HS-27A (cell line): ENCODE measurements at places on chromosomes 6 and 20.

- no peak for DNase-seq
Measured at GRCh38 chr6:22966691-22967422, 397.5 kb downstream of the HDGFL1 start.

GRCh38 chr6:39821742-39822532 lies 29.8 kb downstream of the DAAM2 start:
- no peak for DNase-seq

DNA sequence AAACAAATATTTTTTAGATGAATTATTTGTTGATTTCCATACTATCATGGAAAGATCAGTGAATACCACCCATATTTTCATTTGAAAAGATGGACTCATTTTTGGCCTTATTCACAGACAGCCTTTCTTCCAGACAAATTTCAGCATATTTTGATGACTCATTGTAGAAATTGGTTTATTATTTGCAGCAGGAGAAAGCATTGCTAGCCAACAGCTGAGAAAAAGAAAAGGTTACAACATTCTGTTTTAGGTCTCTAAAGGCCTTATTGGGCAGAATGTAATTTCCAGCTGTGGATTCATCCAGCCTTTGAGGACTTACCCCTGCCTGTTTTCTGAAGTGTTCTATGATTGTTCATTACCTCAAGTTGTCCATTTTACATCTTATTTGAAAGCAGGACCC lies 201.9 kb downstream of the PLCB4 start:
- no peak for DNase-seq

DNA sequence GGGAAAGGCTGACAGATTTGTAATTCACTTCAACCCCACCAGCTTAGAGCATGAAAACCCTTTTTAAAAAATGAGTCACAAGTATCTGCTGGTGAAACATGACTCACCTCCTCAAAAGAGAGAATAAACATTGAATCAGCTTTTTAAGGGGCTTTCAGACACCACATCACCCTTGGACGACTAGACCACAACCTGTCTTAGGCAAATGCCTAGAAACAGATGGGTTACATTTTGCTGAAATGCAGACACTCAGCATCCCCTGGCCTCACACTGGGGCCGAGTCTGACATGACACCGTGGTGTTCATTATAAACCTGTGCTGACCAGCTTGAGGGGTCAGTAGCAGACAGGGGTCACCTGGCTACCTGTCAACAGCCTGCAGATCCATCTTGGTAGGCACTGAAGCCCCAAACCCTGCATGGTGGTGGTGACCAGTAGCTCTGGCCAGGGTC lies 175.3 kb upstream of the CST7 start:
- peak; percentile 52 for DNase-seq

GRCh38 chr6:146028252-146028795 lies 538 bp upstream of the GRM1 start:
- no peak for DNase-seq

- no peak for DNase-seq
Measured at GRCh38 chr6:88535306-88535705, 369.2 kb upstream of the CNR1 start.

DNA sequence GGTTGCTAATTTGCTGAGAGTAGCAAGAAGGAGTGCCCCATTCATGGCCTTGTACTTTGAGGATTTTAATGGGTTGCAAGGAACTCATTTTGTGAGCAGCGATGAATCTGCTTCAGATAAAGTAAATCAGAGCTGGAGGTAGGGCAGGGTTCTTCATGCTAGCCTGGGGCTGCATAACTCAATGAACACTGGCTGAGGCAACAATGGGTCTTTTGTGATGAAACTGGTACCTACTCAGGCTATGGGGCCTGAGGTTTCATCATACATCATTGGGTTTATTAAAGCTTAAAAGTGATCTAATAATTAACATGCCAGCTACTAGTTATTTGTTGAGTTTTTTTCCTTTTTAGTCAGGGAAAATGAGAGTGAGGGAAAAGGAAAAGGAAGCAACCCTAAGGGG lies 106.9 kb downstream of the FAM50B start:
- DNase-seq = no peak

DNA sequence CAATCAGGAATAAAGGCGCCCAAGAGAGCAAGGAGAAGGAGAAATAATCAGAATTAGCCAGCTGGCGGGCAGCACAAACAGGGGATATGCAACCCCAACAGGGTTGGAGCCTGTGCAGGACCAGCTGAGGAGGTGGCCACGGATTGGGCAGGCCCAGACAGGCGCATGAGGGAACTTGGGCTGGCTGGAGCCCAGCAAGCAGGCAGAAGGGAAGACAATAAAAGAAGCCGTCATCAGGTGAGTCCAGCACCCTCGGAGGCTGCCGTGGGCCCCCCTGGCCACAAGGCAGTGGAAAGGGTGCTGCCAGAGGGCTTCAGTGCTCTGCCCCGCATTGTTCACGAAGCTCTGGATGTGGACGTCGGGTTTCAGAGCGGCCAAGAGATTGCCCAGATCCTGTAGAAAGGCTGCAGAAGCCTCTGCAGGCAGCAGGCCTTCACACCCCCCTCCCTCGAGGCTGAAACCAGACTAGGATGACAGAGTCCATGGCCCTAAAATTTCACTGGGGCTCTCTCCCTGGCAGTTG lies 28.4 kb upstream of the MAFB start:
- DNase-seq = no peak

DNA sequence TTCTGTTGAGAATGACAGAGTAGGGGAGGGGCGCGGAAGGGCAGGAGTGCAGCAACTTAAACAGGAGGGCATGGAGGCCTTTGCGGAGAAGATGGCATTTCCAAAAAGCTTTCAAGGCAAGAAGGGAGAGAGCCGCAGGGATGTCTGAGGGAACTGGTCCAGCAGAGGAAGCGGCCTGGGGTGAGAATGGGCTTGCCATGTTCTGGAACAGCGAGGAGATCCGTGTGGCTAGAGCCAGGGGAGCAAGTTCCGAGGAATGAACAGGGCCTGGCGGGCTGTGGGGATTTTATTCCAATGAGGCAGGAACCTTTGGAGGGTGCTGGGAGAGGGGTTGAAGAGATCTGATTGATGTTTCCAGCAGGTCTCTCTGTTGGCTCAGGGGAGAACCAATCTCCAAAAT lies 86.1 kb downstream of the PREX1 start:
- DNase-seq = no peak

DNA sequence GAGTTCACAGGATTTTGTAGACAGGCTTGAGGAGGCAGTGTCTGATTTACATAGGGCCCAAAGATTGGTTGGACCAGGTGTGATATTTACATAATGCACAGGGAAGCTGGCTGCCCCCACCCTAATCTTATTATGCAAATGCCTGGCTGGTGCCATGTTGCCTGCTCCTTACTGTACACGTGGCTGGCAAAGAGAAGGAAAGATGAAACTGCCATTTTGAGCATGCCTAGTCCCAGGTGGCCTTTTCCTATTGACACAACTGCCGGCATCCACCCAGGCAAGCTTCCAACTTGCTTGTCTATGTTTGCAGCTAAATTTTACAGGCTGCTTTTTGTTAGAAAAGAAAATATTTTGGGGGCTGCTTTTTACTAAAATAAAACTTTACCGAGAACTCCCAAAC lies 174.6 kb downstream of the LMBRD1 start:
- DNase-seq = no peak

DNA sequence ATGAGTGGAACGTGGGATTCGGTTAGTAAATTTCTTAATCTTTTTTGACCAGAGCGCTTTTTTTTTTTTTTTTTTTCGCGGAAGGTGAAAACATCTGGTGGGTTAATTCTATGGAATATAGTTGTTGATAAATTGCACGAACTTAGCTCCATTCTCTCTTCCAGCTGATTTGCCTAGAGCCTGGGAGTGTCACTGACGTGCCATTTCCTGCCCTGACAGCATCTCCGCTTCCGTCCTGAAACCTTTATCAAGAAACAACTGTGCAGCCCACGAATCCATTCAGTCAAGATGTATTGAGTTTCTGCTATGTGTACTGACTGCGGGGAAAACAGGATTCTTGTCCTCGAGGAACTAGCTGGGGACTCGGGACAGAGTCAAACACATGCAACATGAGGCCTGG lies 59.5 kb upstream of the TGM3 start:
- no peak for DNase-seq

GRCh38 chr6:162713974-162714780 lies 13.4 kb downstream of the PRKN start:
- DNase-seq = no peak
